Right lobe of liver (tissue), 6 donors: ENCODE measurements at places on chromosomes 6 and 20.

DNA sequence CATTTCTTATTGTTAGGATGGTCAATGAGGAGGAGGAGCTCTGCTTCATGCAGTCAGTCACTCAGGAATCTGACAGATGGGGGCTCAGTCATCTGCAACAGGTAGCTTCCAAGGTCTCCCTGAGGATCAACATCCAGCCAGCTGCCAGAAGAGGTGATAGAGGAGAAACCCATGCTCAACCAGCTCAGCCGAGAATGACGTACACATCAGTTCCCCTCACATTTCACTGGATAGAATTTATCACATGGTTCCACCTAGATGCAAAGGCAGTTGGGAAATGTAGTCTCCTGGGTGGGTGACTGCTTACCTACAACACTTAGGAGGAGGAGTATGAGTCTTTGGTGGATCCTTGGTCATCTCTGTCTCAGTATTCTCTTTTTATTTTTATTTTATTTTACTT, 144.5 kb downstream of the CEBPB start:
- no peak for DNase-seq

DNA sequence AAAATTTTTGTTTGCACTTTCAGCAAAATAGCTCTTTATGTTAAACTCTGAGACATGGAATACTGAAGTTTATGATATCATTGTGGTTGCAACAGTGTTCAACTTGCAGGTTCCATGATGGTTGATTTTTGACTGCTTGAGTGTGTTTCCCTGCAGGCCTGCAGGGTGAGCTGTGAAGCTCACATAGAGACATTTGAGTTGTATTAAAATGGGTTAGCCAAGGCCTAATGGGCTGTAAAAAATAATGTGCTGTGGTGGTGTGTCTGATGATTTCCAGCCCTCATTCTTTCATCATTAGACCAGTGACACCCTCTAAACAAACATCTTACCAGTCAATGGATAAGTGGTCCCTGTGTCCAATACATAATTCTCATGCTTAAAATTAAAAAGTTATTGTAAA, 321.4 kb downstream of the FARS2 start:
- DNase-seq, result no peak

- no peak for DNase-seq
These were observed 56.0 kb downstream of the TGM2 start for GRCh38 chr20:38108986-38109541.

- DNase-seq, result no peak
These were observed 290.3 kb upstream of the STXBP5 start for GRCh38 chr6:146913842-146914488.

- no peak for DNase-seq
These were observed 164.0 kb downstream of the SOBP start for GRCh38 chr6:107653861-107654394.

DNA sequence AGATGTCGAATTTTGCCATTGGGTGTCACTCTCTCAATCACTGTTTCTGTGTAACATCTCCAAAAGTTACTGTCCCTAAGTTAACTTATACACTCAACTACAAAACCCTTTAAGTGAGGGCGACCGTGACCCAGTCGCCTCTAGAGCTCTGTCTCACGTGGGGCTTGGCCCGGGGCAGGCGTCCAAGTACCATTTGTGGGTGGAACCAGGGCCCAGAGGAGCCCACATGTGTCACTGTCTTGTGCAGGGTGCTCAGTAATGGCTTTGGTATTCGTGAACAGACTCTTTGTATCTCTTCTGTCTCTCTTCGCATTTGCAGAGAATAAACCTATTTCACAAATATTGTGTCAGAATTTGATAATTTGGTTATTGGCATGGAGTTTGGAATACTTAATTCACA, 109.9 kb upstream of the THBS2 start:
- no peak for DNase-seq

DNA sequence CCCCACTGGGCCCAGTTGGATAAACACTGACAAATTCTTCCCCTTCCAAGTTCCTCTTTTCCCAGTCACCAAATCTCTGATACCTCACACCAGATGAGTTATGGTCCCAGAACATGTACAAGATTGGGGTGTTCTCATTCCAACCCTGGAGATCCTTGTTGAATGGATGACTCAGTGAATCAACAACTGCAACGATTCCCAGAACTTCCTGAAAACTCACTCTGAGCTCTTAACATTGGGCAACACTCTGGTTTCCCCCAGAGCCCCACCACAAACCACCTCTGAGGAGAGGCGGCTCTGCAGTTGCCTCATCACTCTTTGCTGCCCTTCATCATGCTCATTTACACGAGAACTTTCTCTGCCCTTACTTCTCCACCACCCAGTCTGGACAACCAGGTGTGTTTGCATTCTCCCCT, 115.2 kb downstream of the MRPL14 start:
- no peak for DNase-seq

- no peak for DNase-seq
These were observed 71.0 kb upstream of the SIRPA start for GRCh38 chr20:1824181-1824580.

DNA sequence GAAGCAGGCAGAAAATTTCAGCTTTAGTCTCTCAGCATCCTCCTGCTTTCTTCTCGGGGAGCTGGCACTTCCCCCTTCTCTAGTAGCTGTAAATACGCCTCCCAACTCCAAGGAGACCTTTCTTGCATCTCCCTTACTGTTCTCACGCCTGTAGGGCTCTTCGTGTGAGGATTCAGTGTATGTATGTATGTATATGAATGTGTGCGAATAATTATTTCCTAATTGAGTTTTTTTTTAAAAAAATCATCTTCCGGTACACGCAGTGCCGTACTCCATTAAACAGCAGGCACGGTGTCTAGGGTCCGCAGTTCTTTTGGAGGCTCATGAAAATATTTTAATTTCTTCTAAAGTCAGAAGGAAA, 85.4 kb downstream of the HFE start:
- no peak for DNase-seq

GRCh38 chr6:170514908-170515307, 38.2 kb downstream of the PSMB1 start:
- DNase-seq, result no peak

- DNase-seq, result no peak
These were observed 66.8 kb upstream of the RPS6KA2 start for GRCh38 chr6:166693880-166694279.

- DNase-seq, result peak; percentile 69
These were observed 1.1 kb upstream of the SAMD5 start for GRCh38 chr6:147507162-147508041.

DNA sequence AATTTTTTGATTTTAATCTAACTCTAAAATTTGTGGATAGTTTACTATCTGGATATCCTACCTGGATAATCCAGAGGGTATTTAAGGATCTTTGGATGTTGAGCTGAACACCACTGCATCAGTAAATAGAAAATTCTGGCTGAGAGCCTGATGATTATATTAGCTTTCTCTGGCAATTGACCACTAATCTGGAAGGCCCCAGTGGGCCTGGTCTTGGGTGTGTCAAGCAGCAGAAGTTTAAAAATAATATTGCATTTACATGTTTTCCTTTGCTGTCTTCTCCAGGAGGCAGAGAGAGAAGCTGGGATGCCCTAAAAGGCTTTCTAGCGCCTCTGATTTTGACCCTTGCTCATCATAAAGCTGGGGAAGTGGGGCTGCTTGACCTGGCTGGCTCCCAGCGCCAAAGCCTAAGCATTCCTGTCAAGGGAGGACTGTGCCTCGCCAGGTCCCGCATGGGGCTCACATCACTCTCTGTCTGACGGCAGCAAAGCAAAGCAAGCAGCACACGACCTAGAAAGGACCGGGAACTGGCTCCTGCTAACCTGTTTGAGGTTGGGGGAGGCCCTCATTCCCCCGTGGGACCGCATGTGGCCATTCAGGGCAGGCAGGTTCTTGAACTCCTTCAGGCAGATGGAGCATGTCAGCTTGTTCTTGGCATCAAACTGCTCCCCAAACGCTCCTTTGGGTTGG, 46.6 kb upstream of the MRPS10 start:
- no peak for DNase-seq

DNA sequence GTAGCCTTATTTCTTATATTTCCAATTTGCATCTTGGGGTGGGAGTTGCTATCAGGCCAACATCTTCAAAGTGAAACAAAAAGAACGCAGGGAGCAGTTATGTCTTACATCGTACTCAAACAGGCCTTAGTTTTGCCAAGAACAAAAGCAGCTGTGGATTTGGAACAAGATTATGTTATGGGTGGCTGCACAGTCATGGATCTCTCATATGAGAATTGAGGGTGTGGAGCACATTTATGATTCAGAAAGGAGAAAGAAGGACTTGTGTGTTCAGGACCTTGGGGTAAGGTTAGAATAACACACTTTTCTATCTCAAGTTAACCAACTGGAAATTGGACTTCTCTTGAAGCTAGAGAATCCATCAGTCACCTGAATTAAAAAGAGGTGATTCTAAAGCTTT, 259.9 kb downstream of the FOXA2 start:
- DNase-seq, result no peak

- no peak for DNase-seq
These were observed 92.2 kb downstream of the UST start for GRCh38 chr6:148839044-148839443.

DNA sequence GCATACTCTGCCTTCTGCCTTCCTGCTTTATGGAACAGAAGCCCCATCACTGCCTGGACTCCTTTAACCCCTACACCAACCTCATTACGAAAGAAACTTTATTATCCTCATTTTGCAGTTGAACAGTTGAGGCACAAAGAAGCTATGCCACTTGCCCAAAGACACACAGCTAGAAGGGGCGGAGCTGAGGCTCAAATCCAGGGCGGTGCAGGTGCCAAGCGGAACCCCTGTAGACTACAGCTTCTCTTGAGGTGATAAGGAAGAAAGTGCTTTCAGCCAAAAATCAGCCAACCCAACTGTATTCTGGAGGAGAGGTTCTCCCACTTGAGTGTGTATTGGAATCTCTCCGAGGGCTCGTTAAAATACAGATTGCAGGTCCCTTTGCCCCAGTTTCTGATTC, 90.5 kb downstream of the PRND start:
- no peak for DNase-seq
